ENCODE measurements at places on chromosomes 11 and 22.

- no peak for DNase-seq
Observed at GRCh38 chr22:44288913-44289312, 23.8 kb downstream of the SHISAL1 start.

DNA sequence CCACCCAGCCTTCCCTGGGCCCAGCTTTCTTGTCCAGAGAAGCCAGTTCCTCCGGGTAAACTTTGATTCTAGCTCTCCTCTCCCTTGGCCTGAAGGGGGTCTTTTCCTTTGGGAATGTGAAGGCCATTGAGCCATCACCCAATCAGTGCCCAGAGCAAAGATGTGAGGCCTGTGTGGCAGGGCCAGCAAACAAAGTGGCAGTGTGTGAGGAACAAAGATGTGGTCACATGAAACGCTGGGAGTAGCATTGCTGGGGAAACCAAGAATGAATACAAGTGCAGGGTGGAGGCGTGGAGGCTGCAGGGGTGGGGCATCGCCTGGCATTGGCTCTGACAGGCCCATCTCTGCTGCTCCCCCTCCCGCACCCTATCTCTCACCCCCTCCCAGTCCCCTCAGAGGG, 91.9 kb upstream of the BID start:
- no peak for DNase-seq

DNA sequence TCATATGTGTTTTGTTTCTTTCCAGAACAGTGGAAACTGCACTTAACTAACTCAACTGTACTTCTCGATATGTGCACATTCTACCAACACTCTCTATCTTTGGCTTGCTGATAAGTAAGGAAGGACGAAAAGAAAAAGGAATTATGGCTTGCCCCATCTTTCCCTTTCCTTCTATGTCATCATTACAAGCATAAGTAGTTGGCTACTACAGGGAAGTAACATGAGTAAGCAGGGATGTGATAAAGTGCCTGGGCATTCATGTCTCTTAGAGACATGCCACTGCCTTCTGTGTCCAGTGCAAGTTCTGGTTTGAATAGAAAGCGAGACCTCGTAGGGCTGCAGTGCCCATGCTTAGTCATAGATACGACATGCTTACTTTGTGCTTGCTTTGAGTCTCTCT, 342.5 kb downstream of the ETS1 start:
- DNase-seq = no peak

DNA sequence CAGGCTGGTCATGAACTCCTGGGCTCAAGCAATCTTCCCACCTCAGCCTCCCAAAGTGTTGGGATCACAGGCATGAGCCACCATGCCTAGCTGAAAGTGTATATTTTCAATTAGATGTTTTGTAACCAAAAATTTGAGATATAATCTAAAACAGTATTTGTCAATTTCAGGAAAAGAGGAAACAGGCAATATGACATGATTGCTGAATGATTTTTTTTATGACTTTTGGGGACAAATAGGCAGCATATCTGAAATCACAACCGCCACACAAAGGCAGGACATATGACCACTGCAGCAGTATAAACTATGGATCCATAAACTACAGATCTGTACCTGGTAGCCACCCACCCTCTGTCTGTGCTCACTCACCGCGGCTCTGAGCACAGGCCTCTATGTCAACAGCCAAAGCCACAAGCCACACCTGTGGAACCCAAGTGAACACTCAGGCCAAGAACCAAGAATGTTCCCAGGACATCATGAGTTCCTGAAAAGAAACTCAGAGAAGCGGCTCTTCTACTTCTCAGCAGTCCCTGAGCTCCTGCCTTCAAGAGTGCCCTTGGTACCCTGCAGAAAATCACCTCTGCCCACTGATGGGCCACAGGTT, 22.5 kb downstream of the PISD start:
- DNase-seq = no peak

DNA sequence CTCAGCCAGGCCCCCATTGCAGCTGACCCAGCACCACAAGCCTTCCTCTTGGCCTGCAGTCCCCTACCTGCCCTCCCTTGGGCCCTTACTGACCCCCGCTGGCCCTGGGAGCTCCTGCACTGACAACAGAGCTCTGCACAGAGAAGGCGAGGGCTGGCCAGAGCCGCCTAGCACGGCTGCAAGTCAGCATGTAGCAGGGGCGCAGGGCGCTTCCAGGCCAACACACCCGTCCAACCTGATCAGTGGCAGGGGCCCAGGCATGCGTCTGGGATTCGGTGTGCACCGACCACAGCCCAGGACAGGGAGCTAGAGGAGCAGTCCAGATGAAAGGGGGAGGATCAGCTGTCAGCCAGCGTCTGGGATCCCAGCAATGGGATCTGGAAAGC, 7.6 kb downstream of the WNT7B start:
- DNase-seq = no peak

- no peak for DNase-seq
Observed at GRCh38 chr11:8287703-8288102, 24.0 kb upstream of the LMO1 start.

- DNase-seq = peak; percentile 12
Observed at GRCh38 chr11:2525166-2525861, 80.5 kb downstream of the KCNQ1 start.

- DNase-seq = no peak
Observed at GRCh38 chr22:40867109-40867508, 5.2 kb upstream of the DNAJB7 start.

- DNase-seq = no peak
Observed at GRCh38 chr11:103887001-103887658, 149.3 kb upstream of the DDI1 start.

DNA sequence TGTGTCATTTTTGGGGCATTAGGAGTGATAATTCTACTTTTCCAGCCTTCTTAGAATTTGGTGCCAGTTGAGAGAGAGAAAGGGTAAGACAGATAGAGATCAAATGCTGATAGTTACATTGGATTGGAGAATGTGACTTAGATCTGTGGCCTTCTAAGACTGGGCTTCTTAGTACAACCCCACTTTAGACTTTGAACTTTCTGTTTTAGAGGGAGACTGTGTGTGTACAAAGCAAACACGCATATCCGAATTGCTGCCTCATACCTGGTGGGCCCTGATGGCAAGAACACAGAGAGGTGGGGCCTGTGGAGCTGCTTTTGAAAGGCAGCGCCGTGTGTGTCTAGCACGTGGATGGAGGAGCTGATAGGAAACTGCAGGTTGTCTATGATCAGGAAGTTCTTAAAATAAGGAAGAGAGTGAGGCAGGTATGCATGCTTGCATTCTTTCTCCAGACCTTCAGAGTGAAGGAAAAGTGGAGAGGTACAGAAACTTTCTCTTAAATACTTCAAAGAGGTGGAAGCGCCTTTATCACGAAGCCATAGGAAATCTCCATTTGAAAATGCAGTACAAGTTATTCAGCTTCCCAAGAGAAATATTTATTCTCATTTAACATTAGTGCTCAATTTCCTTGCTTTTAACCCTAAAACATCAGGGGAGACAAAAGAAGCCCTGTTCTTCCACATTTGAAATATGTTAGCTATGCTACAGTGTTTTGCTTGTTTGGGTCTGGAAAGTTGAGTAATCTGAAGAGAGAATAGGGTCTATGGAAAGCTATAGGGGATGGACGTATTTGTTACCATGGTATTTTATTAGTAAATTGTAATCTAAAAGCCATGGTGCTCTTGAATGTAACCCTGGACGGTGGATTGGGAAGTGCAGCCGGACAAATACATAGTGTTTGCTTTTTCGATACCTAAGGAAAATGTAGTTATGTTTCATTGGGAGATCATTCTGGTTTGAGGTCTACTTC, 13.7 kb downstream of the PDHX start:
- DNase-seq = no peak

DNA sequence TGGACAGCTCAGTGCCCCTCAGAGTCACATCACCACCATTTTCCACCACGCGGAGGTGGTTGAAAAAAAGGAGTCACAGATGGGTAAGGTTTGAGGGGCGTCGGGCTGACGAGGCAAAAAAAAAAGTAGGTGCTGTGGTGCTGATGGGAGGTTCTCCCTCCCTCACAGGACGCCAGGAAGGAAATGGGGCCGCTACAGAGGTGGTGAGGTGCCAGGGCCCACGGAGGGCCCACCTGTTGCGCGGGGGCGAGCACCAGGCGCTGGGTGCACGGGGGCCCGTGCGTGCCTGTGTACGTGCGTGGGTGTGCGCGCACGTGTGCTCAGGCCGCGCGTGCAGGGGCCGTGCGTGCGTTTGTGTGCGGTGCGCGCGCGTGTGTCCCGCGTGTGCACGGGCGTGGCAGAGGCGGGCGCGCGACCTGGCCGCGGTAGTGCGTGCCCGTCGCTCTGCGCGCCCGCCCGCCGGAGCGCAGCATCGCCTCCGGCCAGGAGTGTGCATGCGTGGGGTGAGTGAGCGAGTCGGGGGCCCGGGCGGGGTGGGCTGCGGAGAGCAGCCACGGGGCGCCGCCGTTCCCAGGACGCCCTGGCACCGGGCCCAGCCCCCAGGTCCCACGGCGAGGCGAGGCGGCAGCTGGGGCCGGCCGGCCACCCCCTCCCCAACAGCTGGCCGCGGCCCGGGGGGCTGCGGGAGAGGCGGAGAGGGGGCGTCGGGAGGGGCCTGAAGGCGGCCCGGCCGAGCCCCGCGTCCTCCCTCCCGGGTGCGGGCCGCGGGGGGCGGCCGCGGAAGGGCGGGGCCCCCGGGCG, 2.8 kb downstream of the PDGFB start:
- DNase-seq = no peak

DNA sequence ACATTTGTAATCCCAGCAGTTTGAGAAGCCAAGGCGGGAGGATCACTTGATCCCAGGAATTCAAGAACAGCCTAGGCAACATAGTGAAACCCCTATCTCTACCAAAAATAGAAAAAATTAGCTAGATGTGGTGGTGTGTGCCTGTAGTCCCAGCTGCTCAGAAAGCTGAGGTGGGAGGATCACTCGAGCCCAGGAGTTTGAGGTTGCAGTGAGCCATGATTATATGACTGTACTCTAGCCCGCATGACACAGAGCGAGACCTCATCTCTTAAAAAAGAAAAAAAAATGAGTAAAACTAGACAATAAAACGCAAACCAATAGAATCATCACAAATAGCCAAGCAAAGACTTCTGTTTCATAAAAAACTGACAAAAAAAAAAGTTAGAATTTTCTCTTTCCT, 21.8 kb downstream of the NUCB2 start:
- DNase-seq = no peak

- no peak for DNase-seq
Observed at GRCh38 chr11:110505528-110506284, 76.0 kb downstream of the FDX1 start.

DNA sequence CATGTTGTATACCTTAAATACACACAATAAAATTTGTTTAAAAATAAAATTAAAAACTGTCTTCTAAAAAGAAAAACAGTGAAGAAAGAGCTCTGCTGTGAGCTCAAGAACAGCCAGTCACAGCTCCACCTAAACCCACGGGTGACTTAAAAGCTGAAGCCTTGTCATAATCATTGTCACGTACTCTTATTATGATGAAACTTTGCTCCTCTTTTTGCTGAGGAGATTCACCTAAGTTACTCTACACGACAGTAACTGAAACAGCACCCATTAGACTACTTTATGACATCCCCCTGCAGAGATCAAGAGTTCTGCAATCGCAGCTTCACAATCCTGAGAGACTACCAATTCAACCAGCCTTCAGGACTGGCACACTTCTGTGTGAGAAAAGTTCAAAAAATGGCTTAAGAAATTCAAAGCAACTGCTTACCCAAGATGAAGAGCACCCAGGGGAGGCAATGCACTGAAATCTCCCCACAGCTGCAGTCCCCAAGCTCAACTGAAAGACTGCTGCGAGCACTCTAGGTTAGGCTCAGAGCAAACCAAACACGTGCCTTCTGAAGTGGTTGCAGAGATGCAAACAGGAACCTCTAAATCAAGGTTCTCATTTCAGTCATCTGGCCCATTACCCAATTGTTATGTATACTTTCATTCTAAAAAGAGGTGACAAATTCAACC, at the start of gene JAML:
TSS of gene JAML (minus strand) at position 501 of the 678 bp plus-strand sequence. CDS start 10,145 bp downstream, outside the sequence.
- no peak for DNase-seq

DNA sequence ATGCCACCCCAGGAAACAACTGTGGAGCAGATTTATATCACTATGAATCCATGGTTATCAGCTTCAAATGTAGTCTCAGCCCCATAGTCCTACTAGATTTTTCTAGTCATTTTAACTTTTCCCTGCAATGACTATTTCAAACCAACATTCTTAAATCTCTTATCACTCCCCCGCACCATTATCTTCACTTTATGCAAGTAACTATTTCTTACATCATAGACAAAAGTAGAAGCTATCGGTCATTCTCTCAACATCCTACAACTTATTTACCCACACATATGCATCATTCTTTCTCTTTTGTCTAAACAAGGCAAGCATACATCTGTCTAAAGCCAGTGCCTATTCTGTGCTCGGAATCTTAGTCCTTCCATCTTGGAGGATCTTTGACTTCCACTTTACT, 4.4 kb downstream of the TIMM10B start:
- no peak for DNase-seq

DNA sequence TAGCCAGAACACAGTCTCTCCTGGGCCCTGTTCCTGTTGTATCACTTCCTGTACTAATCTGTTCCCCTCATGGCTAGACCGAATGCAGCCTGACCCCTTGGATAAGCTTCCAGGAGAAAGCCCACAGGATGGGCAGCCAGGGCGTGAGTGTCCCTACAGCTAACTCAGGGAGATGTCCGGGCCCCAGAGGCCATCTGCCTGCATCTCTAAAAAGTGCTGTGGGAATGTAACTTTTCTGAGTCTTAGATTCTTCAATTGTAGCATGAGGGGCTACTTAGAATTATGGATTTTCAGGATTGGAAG, 7.7 kb upstream of the MALAT1 start:
- no peak for DNase-seq

GRCh38 chr11:16787035-16787742, 48.7 kb downstream of the C11orf58 start:
- DNase-seq = no peak

DNA sequence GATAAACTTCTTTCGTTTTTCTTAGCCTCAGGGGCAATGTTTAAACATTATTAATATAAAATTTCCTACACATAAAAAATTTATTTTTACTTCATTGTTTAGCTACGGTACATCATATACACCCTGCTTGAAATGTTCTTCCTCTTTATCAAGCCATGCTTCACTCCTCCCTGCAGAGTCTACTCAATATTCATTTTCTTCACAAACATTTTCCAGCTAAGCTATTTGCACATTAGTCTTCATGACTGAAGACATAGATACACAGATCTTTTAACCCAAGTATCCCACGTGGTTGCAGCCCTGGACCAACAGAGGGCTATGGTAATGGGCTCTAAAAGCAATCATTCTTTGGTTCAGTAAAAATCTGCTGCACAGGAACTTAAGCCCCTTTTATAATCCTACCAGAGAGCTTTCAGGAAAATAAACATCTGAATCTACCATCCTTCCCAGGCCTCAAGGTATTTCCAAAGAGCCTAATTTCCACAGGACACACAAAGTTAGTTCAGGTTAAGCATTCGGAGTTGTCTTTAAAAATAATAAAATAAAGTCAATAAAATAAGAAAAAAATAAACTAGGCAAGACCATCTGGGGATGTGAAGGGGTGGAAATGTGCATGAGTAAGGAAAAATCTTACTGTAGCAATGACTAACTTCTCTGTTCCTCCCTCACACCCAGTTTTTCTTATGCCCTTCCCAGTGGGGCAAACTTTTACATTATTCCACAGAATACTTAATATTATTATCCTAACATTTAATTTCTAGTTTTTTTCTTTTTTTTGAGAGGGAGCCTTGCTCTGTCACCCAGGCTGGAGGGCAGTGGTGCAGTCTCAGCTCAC, 21.6 kb upstream of the OR6X1 start:
- DNase-seq = no peak
